Tibial nerve (tissue), 4 donors: ENCODE measurements at places on chromosomes 6 and 20.

DNA sequence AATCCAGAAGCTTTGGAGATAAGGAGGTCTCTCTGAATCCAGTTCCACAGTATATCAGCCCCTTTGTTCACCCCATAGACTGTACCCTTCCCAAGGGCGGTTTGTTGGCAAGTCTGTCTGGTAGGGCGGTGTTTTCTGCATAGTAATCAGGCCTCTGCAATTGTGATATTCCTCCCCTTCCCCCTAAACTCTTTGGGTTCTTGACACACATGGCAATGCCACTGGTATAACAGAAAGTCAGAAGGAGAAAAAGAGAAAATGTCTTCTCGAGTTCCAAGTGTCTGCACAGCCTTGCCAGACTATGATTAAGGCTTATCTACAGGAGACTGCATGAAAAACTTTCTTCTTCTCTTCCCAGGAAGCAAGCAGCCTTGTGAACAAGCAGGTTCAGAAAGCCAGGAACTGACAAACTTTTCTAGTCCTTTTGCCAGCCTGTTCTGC, 45.6 kb downstream of the FOXO3 start:
- DNase-seq = no peak
- no peak overlapping the region for H3K27ac ChIP-seq
- H3K4me1 ChIP-seq = peaks cover 88% of the 10 kb centered on the region
- H3K4me3 ChIP-seq = no peak overlapping the region

GRCh38 chr20:11979306-11979990, 61.8 kb downstream of the BTBD3 start:
- no peak for DNase-seq
- no peaks in the 10 kb centered on the region for H3K27me3 ChIP-seq
- no peak overlapping the region for H3K27ac ChIP-seq
- H3K36me3 ChIP-seq = no peaks in the 10 kb centered on the region
- no peak overlapping the region for H3K4me3 ChIP-seq

DNA sequence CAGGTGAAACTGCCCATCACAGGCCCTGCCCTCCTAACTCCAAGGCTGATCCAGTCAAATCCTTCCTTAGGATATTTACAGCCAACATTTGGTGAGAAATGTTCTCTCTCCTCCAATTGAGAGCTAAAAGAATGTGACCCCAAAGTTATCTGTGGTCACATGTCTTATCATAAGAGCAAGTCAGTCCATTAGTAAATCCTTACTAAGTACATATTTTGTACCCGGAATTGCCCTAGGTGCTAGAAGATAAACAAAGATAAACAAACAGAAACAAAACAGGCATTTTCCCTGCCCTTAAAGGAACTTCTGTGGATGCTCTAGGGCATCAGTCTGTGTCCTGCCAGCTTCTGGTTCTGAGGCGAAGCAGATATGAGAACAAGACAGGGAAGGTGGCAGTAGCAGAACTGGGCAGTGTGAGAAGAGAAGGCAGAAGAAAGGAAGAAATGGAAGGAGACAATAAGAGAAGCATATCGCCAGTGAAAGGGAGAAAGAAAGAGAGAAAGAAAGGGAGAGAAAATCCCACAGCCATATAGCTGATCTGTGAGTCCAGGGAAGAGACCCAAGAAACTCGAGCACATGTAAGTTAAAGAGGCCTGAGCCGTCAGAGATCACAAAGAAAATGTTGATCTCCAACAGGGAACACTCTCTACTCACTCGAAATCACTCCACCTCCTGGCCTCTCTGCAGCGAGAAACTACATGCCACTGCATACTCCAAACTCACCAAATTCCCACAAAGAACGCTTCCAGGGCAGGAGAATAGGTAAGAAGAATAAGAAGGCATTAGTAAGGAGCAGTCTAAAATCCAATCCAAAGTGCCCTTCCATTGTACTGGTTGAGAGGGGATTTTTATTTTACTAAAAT, 41.7 kb downstream of the CDK5RAP1 start:
- no peaks in the 10 kb centered on the region for H3K4me1 ChIP-seq
- no peak overlapping the region for H3K4me3 ChIP-seq
- DNase-seq = no peak
- no peaks in the 10 kb centered on the region for H3K27me3 ChIP-seq
- peaks cover 97% of the 10 kb centered on the region for H3K36me3 ChIP-seq

DNA sequence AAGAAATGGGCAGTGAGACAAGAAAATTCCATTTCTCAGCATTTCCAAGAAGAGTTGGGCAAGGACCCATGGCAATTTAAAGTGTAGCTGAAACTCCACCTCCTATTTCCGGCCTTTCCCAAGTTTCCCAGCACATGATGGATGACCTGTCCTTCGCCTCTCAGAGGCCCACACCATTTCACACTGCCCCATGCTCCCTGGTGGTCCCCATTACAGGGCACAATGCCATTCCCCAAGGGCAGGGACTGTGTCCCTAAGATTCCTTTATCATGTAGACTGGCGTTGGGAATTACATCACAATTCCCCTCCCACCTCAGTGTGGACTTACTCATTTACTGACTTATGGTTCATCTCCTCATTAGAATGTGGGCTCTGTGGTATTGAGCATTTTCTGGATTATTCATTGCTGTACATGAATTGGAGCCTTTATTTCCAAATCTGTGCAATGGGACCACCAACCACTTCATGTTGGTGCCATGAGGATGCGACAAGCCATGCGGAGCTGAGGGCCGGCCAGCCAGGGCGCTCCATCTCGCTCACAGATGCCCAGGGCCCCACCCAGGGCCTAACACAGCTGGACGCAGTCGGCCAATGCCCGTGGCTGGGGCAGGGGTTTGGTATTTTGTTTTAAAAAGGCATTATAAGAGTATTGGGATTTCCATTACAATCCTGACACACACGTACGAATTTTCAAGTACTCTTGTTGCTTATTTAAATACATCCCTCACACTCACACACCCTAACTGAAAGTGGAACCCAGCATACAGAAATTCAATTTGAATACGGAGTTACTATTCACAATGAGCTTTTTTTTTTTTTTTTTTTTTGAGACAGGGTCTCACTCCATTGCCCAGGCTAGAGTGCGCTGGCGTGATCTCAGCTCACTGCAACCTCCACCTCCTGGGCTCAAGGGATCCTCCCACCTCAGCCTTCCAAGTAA, 5.4 kb downstream of the ACSS1 start:
- H3K4me1 ChIP-seq = peaks cover 76% of the 10 kb centered on the region
- no peaks in the 10 kb centered on the region for H3K36me3 ChIP-seq
- peak overlapping the region; percentile 96 for H3K27ac ChIP-seq
- H3K27me3 ChIP-seq = no peaks in the 10 kb centered on the region
- no peak overlapping the region for H3K4me3 ChIP-seq

DNA sequence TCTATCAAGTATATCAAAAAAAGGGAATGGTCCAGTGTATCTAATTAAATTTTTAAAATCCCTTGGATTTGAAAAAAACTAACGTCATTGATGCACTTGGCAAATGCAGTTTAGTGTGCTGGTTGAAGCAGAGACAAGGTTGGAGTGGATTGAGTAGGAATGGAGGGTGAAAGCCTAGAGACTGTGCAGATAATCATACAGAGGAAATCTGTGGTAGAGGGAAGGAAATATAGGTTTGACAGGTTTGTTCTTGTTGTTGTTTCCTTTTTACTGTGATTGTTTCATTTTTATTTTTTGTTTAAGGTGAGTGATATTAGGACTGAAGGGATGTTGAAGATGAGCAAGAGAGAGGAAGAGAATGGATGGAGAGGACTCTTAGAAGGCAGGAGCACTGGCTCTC, 29.0 kb upstream of the L3MBTL3 start:
- no peak overlapping the region for H3K27ac ChIP-seq
- DNase-seq = no peak
- no peaks in the 10 kb centered on the region for H3K36me3 ChIP-seq

- peaks cover 45% of the 10 kb centered on the region for H3K36me3 ChIP-seq
- no peak overlapping the region for H3K27ac ChIP-seq
- DNase-seq = no peak
Observed at GRCh38 chr6:35410131-35410530, 42.0 kb upstream of the FANCE start.

GRCh38 chr6:150735341-150735851, 130.1 kb upstream of the MTHFD1L start:
- H3K27me3 ChIP-seq = no peaks in the 10 kb centered on the region
- no peak overlapping the region for H3K27ac ChIP-seq
- no peaks in the 10 kb centered on the region for H3K36me3 ChIP-seq

DNA sequence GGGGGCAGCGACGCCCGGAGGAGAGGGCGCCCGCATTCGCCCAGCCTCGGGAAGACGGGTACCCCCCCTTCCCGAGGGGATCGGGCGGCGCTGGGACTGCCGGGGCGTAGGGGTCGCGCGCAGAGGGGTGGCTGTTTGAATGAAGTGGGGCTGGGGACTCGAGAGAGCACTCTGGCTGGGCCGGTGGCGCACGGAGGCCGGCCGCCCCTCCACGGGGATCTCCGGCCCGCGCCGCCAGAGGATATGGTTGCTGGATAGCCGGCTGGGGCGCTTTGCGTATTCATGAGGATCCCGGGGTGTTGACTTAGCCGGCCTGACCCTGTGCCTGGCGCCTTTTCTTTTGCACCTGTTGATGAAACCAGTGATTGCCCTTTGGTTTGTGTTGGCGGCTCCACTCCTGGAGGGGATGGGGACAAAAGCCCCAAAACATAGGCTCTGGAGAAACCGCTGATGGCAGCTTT, 469 bp downstream of the SYNJ2 start:
- H3K27me3 ChIP-seq = peaks cover 8% of the 10 kb centered on the region
- H3K36me3 ChIP-seq = no peaks in the 10 kb centered on the region
- peak overlapping the region; percentile 76 for H3K4me3 ChIP-seq
- no peak for DNase-seq
- H3K4me1 ChIP-seq = no peaks in the 10 kb centered on the region

DNA sequence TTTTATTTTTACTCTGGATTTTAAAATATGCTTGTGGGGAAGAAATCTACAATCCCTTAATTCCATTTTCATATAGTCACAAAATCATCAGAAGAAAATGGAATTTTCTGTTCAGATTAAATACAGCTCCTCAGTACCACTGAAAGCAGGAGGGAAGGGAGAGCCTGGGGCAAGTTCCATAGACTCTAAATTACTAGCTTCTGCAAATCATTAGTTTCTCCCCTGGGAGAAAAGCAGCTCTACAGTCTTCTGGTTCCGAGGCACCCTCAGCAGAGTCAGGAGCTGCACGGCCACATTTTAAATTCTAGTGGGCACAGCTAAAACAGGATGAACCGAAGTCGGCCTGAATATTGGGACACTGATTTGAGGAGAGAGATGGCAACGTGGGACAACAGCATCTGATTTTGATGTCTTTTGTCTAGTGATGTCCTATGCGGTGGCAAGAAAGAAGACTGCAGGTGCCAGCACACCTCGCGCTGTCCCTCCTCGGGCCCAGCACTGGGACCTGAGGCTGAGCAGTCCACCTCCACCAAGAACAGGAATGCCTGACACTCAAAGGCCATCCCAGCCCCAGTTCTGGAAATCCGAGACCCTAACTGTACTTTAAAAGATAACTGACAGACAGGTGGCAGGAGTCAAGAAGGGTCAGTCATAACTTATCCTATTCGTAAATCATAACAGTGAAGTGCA, 90.7 kb downstream of the FOXC1 start:
- no peaks in the 10 kb centered on the region for H3K36me3 ChIP-seq
- H3K27me3 ChIP-seq = no peaks in the 10 kb centered on the region
- H3K4me3 ChIP-seq = no peak overlapping the region
- H3K27ac ChIP-seq = no peak overlapping the region
- no peak for DNase-seq

DNA sequence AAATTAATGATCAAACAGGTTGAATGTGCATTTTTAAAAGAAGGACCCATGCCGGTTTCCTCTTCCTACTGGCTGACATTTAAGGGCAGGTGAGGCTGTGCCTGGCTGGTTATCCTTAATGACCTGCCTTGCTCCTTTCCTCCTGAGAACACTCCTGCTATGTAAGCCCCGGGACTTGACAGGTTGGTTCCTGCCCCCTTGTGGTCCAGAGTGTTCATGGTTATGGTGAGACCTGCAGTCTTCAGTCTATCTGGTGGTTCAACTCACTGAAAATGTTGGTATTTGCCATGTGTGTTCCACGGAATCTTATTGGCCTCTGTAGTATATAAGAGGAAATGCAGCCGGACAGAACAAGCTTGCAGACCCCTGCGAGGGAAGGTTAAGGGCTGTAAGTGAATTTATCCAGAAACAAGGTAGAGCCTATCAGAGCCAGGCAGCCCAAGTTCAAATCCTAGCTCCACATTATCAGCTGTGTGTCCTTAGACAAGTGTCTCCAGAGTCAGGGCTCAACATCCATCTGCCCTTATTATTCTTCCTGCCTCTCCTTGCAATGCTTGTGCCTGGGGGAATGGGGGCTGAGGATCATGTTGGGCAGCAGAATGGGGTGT, 5.2 kb upstream of the BPIFA3 start:
- no peaks in the 10 kb centered on the region for H3K36me3 ChIP-seq
- H3K27ac ChIP-seq = no peak overlapping the region
- no peaks in the 10 kb centered on the region for H3K27me3 ChIP-seq
- no peaks in the 10 kb centered on the region for H3K4me1 ChIP-seq
- no peak for DNase-seq
- H3K4me3 ChIP-seq = no peak overlapping the region

- H3K27ac ChIP-seq = no peak overlapping the region
- H3K36me3 ChIP-seq = no peaks in the 10 kb centered on the region
- no peaks in the 10 kb centered on the region for H3K27me3 ChIP-seq
- H3K4me3 ChIP-seq = no peak overlapping the region
- no peaks in the 10 kb centered on the region for H3K4me1 ChIP-seq
- no peak for DNase-seq
Observed at GRCh38 chr6:79686707-79687309, 55.7 kb downstream of the SH3BGRL2 start.

DNA sequence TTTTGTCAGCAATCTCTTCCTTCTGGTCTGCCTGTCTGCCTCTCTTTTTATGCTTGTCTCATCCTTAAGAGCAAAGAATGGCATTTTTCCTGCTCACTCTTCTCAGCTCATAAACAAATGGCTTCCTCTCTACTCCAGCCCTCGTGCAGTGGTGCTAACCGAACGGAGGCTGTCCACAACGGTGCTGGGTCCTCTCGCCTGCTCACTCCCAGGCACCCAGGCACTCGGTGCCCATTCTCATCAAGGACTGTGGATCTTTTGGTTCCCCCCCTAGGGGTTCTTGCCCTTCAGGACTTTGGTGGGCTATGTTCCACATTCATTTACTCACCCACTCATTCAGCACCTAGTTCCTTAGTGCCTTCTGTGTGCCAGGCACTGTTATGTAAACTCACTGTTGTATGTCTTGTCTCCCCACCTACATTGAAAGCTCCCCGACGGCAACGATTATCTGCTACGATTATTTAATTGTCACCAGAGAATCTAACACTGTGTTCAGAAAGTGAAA, 113.9 kb downstream of the FYN start:
- H3K4me3 ChIP-seq = no peak overlapping the region
- H3K4me1 ChIP-seq = peaks cover 71% of the 10 kb centered on the region
- no peaks in the 10 kb centered on the region for H3K27me3 ChIP-seq
- no peak for DNase-seq

DNA sequence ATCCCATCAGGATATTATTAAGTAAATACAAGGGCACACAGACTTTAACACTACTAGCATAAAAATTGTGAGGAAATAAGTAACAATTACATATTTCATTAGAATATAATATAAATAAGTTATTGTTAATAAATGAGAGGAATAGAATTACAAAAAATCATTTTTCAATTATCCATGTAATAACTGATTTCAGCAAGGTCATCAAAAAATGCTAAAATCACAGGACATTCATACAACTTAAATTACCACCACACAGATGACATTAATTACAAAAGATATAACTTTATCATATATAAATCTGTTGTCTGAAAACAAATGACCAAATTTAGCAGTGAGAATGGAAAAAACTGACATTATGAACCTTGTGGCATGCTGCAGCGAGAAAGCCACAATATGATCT, 37.0 kb downstream of the STX7 start:
- H3K27ac ChIP-seq = no peak overlapping the region
- no peak overlapping the region for H3K4me3 ChIP-seq
- peaks cover 6% of the 10 kb centered on the region for H3K36me3 ChIP-seq
- H3K4me1 ChIP-seq = no peaks in the 10 kb centered on the region
- H3K27me3 ChIP-seq = no peaks in the 10 kb centered on the region
